Stimulated activated CD8-positive, alpha-beta memory T cell treated with anti-CD3 and anti-CD28 coated beads, Interleukin-12 subunit alpha, Interleukin-12 subunit beta, amount 100 ng/mL, for 1 hour (primary cell): ENCODE measurements at places on chromosomes 2 and 18.

GRCh38 chr18:42437646-42438045, 482.6 kb downstream of the PIK3C3 start:
- DNase-seq, result no peak

DNA sequence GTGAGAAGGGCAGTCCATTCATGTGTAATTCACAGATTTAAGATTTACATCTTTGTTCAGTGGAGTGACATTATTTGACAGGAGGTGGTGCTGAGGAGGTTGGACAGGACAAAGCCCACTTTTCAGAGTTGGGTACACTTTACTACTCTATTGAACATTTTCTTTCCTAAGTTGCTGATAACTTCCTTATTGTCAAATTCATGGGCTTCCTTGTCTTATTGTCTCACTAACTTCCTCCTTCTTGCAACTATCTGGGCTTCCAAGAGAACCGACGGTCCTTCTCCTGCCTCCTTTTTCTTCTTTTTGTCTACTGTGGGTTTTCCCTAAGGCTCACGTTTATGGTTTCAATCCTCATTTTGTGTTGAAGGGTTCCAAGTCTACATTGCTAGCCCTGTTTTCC, 67.7 kb upstream of the DNMT3A start:
- DNase-seq, result no peak

DNA sequence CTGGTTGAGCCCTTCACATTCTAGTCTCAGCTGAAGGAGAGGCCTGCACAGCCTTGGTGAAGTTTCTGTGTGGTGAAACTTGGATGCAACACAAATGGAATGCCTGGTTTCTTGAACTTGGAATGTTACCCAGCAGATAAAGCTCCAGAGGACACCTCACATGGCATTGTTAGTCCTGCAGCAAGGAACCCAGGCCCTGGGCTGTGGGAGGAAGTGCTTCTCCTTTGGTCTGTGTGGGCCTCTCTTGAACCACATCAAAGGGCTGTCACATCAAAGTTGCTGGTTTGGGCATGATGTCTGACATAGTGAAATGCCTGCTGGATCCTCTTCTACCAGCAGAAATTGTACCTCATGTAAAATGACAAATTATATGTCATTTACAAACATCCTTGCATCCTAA, 198.5 kb downstream of the FHOD3 start:
- no peak for DNase-seq

DNA sequence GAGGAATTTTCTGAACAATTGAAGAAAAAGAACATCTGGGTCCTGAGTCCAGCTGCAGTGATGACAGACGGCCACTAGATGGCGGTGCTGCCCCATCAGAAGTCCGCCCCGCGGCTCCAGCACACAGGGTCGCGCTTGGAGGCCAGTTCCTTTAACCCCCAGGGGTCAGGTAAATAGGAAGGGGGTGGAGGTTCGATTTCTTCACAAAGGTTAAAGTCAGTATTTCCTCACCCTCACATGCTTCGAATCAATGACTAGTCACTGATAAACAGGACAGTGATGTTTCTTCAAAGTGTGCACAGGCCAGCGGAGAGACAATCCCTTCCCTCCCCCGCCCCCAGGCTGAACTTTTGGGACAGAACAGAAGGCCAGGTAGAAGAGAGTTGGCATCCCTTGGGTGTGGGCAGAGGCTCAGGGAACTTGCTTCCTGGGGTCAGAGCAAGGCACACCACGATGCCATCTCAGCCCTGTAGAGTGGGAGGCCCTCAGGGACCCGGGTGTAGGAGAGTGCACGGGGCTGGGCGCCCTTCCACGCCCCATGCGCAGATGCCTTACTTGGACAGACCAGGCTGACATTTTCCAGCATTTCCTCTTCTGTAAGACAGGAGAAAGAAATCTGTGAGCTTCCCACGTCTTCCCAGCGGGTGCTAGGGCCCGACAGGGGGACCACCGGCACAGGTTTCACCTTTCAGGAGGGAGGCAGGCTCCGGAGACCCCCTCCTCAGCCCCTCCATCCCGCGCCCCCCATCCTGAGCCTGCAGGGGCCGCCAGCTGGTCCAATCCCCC, 722 bp downstream of the APOB start:
- DNase-seq, result peak; percentile 33

DNA sequence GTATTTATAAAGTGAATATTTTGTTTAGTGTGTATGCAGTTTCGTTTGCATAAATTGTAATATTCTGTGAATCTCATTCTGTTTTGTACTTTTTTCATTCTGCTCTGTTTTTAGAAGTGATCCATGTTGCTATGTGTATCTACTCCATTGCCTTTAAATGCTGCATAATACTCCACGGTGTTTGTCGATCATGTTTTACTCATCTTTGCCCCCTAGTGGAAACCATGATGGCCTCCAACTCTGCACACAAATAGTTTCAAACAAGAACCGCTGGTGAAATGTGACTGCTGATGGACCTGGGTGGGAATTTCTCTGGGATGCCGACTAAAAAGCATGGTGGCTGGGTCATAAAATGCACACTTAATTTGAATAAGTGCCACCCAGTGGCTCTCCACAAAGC, 32.0 kb upstream of the SKOR2 start:
- no peak for DNase-seq

DNA sequence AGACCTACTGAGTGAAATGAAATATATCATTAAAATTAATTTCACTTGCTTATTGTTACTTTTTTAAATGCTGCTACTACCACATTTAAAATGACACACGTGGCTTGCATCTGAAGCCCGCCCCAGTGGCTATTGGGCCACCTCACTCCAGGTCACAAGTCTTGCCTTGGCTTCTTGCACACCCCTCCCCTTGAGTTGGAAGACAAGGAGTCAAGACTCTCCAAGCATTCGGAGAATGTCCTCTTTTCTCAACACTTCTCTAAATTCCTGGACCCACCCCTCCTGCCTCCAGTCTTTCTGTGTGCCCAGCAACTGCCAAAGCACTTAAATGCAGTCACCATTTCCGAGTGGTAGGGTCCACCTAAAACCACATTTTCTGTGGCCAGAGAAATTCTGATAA, 73.4 kb downstream of the ZBTB7C start:
- DNase-seq, result no peak

DNA sequence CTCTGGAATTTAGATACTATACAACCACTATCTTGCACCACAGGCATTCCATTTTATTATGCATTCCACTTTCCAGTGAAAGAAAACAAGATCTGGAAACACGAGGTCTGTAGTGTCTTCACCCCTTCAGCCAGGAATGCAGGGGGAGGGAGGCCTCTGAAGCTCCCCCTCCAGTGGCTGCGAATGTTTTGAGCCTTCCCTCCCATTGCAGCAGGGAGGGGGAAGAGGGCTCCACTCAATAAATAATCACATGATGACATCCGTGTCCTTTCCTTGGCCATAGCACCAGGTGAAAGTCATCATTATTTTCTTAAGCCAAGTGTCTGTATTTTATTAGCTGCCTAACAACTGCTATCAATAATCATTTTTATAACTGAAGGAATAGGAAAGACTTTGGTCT, 38.6 kb downstream of the ALPK2 start:
- DNase-seq, result no peak

DNA sequence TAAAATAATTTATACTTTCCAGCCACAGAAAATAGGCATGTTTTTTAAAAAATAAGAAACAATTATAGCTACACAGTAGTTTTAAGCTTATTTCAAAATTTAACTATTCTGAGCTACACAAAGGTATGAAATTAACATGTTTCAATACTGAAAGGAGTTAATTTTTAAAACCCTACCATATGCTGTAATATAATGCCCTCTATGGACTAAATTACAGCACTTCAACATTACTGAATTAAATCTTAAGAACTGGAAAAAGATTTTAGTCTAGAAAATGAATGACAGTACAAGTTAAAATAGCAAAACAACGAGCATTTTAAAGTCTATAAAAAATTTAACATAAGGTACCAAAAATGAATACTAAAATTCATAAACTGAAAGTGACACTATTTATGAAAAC, 36.3 kb downstream of the RTN4 start:
- no peak for DNase-seq

- no peak for DNase-seq
Observed at GRCh38 chr18:474416-474815, 26.1 kb downstream of the COLEC12 start.

GRCh38 chr2:221529177-221529942, 42.7 kb downstream of the EPHA4 start:
- DNase-seq, result no peak

DNA sequence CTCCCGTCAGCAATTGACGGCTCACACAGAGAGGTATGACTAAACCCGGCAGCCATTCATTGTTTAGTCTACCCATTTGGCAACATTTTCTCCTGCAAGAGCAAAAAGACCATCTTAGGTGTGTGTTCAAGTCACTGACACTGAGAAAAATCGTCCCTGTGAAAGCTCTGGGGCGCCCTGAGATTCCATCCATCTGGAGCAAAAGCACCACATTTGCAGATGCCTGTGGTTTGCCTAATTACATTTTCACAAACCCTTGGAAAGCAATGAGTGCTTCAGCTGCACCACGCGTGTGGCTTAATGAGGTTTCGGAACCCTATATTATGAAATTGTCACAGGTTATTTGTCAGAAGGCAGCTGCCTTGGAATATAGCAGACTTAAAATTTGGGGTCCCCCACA, 110.7 kb upstream of the PTPRM start:
- no peak for DNase-seq

GRCh38 chr2:233075966-233076339, 15.8 kb downstream of the INPP5D start:
- DNase-seq, result no peak

DNA sequence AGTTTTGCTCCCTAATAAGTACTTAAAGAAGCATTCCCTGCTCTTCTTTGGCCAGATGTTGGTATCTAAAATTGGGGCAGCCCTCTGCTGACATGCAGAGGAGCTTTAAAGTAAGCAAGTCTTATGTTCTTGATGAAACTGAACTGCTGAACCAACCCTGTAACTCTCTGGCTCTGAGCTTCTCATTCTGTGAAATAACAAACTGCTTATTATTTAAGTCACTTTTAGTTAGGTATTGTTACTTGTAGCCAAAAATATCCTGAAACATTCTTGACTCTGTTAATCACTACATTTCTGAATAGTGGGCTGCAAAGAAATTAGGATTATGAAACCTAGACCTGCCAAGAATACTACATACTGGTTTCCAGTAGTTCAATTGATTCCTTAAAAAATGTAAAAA, 15.5 kb downstream of the PPP3R1 start:
- DNase-seq, result no peak

DNA sequence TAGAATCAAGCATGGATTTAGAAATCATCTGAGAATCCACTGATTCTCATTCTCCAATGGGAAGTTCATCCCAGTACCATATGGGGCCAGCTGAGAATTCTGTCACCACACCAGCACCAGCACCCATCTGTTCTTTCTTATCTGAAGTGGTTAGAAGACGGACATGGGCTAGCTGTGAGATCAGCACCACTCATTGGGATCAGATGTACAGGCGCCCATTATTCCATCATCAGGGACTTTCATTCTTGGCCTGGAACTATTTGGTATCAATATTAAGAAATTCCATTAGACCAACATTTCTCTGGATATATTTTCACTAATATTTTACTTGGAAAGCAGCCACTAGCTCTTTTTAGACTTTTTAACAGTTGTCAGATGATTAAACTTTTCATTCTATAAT, 185.9 kb upstream of the LINC00305 start:
- DNase-seq, result no peak

DNA sequence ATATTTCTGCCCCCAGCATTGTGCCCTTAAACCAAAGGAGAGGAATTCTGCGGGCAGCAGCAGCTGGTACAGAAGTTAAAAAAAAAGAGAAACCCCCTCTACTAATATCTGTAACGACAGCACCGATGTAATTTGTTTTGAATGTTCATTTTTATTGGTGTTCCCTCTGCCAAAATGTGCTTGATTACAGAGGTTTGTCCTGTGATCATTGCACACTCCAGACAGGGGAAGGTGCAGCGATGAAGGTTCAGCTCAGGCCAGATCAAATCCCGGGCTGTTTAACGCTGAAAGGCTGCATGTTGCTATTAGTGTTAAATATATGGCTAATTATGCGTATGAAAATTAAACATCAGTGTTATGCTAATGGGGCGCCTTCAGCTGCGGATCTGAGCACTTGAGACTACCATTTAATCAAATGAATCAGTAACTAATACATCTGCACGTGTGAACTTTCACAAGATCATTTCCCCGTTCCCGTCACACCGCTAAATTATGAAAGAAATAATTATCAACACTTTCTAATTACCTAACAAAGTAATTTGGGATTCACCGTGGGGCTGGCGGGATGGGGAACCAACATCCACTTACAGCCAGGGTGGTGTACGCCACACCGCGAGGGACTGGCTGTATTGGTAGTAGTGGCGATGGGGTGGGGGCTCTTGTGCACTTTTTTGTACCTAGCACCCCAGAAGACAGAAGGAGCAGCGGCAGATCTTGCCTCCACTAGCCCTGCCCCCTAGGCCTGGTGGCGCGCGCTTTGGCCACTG, 1.5 kb upstream of the DLX1 start:
- DNase-seq, result no peak

DNA sequence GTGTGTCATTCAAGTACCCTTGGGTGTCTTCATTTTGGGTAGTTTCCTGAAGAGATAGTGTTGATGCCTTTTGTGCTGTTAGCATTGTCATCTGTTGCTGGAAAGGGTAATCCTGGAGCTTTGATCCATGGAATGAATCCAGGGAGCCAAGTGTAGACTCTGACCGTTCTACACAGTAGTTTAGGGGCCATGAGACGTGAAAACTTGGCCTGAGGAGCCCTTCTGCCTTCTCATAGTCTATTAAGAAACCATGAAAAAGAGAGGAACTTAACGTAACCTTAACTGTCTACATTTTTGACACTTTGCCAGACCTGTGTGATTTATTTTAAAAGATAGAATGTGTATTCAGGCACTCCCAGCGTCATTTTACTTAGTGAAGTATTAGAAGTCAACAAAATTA, 194.0 kb downstream of the BABAM2 start:
- DNase-seq, result no peak

GRCh38 chr2:1527153-1527992, 114.1 kb downstream of the TPO start:
- DNase-seq, result no peak

DNA sequence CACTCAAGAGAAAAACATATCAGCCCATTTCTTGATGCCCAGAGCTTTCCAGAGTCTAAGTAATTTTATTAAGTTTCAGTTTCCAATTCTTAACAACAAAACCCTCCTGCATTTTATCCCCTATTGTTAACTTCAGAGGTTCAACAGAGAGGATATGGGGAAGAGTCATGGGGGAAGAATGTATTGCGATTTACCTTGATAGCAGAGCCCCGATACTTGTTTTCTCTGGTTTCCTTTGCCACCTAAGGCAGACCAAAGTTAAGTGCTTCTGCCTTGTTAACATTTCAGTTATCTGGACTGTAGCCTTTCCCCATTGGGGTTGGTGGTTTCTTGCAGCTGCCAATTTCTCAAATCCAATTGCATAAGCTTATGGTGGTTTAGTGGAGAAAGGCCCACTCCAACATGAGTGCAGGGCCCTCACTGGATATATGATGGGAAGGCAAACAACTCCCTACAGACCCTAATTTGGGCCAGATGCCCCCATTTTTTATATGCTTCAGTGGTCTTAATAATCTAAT, 82.0 kb upstream of the ITGB6 start:
- DNase-seq, result no peak

GRCh38 chr18:41144441-41144840, 810.6 kb upstream of the PIK3C3 start:
- no peak for DNase-seq
